Left cardiac atrium (tissue), 4 donors: ENCODE measurements at places on chromosomes 5 and 9. TPM values are rescaled to one million over a fixed set of nuclear protein-coding genes. Genes with fewer than 3 reads are reported as not detected.
A peak's percentile ranks its signal among the peaks of the same experiment; 100 is the strongest.

The ADAM19 gene
- total RNA-seq: 57.5 TPM

The TMEM215 gene
- not detected for total RNA-seq

DNA sequence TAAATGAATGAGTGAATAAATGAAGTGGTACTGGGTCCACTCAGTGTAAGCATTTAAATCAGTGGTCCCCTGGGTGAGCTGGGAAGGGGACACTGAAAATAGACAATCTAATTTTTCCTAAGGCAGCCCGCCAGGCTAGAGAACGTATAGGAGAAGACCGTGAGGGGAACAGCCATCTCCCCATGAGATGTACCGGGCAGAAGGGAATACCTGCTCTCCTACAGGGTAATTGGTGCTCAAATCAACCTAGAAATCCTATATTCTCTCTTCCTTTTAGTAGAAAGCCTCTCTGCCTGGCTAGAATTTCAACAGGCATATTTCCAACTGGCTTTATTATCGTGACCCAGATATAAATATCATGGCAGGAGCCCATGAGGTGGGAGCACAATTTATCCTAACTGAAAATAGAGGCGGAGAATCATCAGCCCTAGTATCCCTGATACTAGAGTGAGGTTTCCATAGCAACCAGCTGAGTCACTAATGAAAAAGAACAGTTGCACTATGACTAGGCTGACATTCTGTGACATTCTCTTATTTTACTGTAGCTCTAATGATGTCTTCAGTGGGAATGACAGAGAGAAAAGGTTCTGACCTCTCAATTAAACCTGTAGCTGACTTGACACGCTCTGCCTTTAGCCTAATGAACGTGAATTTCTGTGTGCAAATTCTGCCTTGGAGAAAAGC is 96.5 kb upstream of the CAST start:
- DNase-seq: no peak

DNA sequence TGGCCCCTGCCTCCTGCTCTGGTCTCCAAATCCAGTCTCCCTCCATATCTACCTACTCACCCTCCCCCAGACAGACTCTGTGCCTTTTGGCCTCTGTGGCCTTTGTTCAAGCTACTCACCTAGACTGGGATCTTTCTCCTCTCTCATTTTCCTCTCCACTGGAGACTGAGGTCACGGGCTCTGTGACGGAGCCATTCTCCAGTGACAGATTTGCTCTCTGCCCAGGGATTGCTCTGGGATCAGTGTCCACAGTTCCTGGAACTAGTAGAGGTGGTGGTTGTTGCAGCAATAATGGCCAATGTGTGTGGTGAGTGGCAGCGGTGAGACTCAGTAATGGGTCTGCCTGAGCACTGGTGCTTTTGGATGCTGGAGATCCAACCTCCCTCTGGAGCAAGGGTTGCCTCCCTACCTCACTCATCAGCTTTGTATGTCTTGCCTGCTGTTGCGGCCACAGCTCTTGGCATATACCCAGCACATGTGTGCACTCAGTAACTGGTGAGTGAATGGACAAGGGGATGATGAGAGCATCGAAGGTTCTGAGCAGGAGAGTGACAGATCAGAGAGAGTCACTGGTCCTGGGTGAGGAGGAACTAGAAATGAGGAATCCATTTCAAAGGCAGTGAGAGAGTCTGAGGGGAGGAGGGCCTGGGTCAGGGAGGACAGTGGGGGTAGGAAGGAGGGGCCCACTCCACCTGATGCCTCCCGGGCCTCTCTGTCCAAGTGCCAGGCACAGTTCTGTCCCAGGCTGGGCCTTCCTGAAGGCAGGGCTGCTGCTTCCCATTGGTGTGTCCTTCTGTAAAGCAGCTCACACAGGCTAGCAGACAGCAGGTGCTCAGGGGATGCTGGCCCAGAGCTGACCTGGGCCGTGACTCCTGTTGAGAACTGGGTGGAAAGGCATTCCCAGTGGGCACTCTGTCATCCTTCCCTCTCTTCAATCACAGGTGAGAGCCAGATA is 96.5 kb upstream of the PITX1 start:
- DNase-seq: no peak

- peak; percentile 37 for DNase-seq
Measured at GRCh38 chr5:22541037-22541436, 312.1 kb downstream of the CDH12 start.
